ENCODE measurements at places on chromosomes 7 and 10.
A peak's percentile ranks its signal among the peaks of the same experiment; 100 is the strongest.

- peak; percentile 40 for DNase-seq
These were observed 18.8 kb upstream of the INPP5A start for GRCh38 chr10:132518572-132519381.

DNA sequence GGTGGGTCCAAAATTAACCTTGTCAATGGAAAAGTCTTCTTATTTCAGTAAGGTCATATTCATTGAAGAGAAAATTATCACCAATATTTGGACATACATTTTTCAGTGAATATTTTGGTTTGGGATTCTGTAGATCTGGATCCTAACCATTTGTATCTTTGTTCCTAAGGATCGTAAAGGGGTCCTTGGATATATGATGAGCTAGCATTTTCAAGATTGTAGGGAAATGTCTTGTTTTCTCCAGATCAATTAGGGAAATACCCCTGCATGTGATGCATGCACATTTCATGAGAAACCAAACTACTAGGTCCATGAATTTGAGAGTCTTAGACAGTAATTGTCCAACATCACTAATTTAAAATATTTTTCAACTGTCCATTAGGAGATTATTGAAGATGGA is 18.0 kb downstream of the DNTT start:
- DNase-seq = no peak

GRCh38 chr7:131235489-131236317 is 92.0 kb upstream of the MKLN1 start:
- DNase-seq = peak; percentile 51

- DNase-seq = no peak
These were observed 191.7 kb downstream of the ARL4A start for GRCh38 chr7:12879139-12879538.

DNA sequence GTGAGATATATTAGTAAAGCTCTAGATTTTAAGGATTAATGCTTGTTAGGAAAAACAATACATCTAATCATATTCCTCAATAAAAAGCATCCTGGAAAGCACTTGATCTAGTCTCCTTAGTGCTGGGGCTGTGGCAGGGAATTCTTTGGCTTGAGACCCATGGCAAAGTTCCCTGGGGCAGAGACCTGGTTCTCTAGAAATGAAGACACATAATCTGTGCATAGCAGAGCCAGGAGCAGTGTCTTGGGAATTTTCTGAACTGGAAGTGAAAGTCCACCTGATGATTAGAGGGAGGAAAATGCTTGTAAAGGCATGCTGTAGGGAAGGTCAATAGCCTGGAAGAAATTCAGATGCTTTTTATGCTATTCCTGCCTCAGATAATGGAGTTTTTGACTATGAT is 247.4 kb downstream of the CDK14 start:
- no peak for DNase-seq

GRCh38 chr10:96229568-96230030 is 41.8 kb downstream of the BLNK start:
- DNase-seq = peak; percentile 91
